ENCODE measurements at places on chromosomes 5 and 9. TPM values are rescaled to one million over a fixed set of nuclear protein-coding genes. Genes with fewer than 3 reads are reported as not detected.

- DNase-seq: no peak
These were observed 35.4 kb downstream of the ELAVL2 start for GRCh38 chr9:23790351-23791260.

DNA sequence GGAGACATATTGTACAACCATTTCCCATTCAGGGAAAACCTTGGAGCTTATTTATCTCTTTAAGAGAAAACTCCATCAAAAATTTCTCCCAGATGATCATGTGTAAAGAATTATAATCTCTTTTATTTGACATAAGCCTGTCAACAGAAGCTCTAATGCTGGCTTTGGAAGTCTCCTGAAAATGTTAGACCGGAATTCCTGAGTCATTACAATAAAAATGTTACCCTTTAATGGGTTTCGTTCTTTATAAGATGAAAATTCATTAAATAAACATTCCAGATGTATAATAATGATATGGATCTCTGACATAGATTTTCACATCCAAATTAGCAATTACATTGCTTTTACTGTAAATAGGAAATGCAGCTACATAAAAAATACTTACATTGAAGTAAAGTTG, 1036.4 kb downstream of the EFNA5 start:
- DNase-seq: no peak

- DNase-seq: peak; percentile 66
These were observed 9.4 kb upstream of the TENT4A start for GRCh38 chr5:6703806-6704205.

- DNase-seq: no peak
These were observed 44.8 kb downstream of the ZNF618 start for GRCh38 chr9:113920872-113921271.

- DNase-seq: no peak
These were observed 21.6 kb downstream of the ANKS6 start for GRCh38 chr9:98774746-98775145.

GRCh38 chr5:54693936-54694657, 176.5 kb downstream of the SNX18 start:
- DNase-seq: no peak

DNA sequence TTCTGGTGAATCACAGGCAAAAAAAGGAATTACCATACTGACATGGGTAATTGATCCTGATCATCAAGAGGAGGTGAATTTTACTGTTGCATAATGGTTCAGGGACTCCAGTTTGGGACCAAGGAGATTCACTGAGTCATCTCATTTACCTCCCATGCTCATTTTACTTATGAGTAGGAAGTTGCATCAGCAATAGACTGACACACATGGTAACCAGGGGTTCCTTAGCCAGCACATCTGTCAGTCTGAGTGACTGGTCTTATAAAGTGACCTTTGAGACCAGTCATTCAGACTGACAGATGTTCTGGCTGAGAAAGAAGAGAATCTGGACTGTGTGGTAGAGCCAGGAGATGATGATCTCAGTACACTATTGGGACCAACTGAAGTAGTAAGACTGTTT, 384.6 kb upstream of the CD180 start:
- peak; percentile 80 for DNase-seq

GRCh38 chr5:101955891-101956290, 340.2 kb downstream of the SLCO4C1 start:
- DNase-seq: no peak

DNA sequence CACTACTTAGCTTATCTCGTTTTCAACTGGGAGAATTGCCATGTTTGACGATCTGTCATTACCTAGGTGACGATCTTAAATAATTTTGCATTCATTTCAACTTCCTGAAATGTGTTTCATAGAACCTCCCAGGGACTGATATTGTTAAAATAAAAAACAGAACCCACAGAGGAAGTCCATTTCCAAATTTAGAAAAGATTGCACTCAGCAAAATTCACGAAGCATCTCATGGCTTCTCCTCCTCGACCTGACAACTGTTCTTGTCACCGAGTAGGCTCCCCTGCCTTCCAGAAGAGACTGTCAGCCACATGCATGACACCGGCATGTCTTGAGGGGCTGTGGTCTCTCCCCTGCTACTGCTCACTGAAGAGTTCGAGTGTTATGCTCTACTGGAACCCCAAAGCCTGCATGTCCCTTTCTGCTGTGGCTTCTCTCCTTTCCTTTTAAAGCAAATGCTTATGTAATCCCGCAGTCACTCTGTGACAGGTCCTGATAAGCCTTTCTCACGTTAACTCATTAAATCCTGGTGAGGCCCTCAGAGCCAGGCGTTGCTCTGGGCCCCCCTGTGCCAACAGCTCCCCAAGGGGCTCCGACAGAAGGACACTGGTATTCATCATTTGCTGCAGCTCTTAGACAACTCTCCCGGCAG, 26.8 kb upstream of the ANKRD33B start:
- no peak for DNase-seq

GRCh38 chr5:137214446-137215189, 284.5 kb downstream of the SPOCK1 start:
- peak; percentile 67 for DNase-seq

GRCh38 chr5:78001197-78001596, 225.1 kb upstream of the TBCA start:
- no peak for DNase-seq

GRCh38 chr5:136905571-136905970, 540.2 kb upstream of the TRPC7 start:
- DNase-seq: no peak

GRCh38 chr5:17808566-17808965, 174.3 kb downstream of the TAF11L14 start:
- DNase-seq: no peak

GRCh38 chr9:21455320-21455719, 15.1 kb downstream of the IFNA1 start:
- peak; percentile 31 for DNase-seq

DNA sequence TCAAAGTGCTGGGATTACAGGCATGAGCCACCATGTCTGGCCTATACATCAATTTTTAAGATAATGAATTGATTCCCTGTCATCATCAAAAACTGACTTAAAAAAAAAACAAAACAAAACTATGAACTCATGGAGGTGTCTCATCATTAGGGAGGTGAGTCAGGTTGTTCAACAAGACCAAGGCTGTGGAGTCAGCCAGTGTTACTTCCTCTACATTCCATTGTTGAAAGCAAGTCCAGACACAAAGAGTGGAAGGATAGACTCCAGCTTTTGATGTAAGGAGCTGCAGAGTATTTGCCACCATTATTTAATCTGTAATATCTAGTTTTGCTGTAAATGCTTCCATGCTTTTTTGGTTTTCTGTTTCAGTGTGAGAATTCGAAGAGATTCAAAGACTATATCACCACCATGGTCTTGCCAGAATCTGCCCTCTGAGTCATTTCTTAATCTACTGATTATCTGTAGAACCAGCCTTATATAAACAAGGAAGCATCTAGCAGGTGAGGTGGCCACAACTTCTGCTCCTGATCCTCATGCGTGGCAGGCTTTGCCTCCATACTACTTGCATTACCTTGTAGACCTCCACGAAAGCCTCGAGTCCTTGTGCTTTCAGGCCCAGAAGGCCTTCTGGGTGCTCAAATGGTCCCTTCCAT, 156.1 kb downstream of the FGF1 start:
- peak; percentile 89 for DNase-seq

Gene ENTPD8
- 0.05 TPM for total RNA-seq

Gene PCDHGA6
- total RNA-seq: 2.1 TPM

Gene APBA1
- 0.55 TPM for total RNA-seq

Gene RANBP17
- 9.6 TPM for total RNA-seq

Gene PCDHA10
- 12.3 TPM for total RNA-seq

Gene CFAP157
- 0.10 TPM for total RNA-seq

Gene ZNF462
- total RNA-seq: 36.1 TPM

Gene KIAA1191
- total RNA-seq: 101 TPM

Gene PCDHGB2
- 0.35 TPM for total RNA-seq

Data from renal cortical epithelial cell (primary cell).